ENCODE measurements at places on chromosomes 11 and 22.
A peak's percentile ranks its signal among the peaks of the same experiment; 100 is the strongest.

- DNase-seq, result no peak
Measured at GRCh38 chr11:130160498-130161155, 1.0 kb downstream of the ST14 start.

DNA sequence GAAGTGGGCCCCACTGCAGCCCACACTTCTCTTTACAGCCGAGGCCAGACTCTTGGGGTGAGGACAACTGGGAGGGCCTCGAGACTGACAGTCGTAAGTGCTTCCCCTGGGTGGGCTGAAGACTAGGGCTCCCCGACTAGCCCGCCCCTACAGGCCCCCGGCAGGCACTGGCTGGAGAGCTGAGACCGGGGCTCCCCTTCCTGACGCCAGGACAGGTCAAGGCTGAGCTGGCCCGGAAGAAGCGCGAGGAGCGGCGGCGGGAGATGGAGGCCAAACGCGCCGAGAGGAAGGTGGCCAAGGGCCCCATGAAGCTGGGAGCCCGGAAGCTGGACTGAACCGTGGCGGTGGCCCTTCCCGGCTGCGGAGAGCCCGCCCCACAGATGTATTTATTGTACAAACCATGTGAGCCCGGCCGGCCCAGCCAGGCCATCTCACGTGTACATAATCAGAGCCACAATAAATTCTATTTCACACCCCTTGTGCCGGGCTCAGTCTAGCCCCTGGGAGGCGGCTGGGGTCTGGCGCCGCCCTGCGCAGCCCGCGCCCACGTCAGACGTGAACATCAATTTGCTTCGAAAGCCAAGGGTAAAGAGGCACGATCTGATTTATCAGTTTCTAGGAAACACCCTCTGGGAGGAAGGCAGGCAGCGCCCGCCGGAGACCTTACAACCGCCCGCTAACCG is 13.5 kb downstream of the SCYL1 start:
- DNase-seq, result no peak

- DNase-seq, result peak; percentile 87
Measured at GRCh38 chr11:130448416-130449309, at the start of gene ADAMTS15. TSS of gene ADAMTS15 (plus strand) at chr11:130448645. CDS start at chr11:130448974, 329 bp downstream.

GRCh38 chr22:24466716-24467328 is 28.3 kb upstream of the UPB1 start:
- DNase-seq, result no peak

DNA sequence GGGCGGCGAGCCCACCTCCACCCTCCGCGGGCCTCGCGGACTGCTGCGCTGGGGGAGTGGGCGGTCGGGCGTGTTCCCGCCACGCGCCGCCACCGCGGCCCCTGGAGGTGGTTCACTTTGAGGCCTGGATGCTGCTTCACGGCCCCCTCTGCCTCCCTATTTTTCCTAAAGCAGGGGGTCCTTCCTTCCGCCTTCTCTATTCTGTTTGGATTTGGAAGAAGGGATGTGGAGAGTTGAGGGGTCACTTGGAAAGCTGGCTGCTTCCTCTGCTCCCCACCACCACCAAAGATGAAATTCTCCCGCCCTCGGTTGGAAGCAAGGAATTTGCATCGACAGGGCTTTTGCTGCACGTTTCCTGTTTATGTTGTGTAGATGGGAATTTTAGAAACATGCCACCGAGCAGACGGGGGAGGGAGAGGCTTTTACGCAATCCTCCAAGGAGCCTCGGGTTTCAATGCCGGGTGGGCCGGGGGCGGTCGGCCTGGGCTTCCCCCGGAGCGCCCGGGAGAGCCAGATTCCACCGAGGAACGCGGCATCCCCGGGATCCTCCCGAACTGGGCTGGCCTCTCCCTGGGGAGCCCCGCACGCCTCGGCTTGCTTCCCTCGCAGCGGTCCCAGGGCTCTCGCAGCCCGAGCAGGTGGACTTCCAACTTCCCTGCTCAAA is 403 bp upstream of the SBF2 start:
- no peak for DNase-seq

GRCh38 chr22:43342347-43343261 is 568 bp downstream of the SCUBE1 start:
- no peak for DNase-seq

Measured in amniotic stem cell (primary cell).